A549 treated with CORT108297 at 1 μM for 4 hours (cell line): ENCODE measurements at places on chromosomes 16 and 17. TPM values are rescaled to one million over a fixed set of nuclear protein-coding genes. Genes with fewer than 3 reads are reported as not detected.

The DCTN5 gene
- 67.6 to 75.4 TPM (median 72.2 TPM) in 5 replicates for total RNA-seq

The MAF gene
- 0.13 to 0.84 TPM (median 0.55 TPM) in 5 replicates for total RNA-seq

The ST6GALNAC2 gene
- 0.31 to 0.87 TPM (median 0.51 TPM) in 5 replicates for total RNA-seq

The GP2 gene
- not detected in 5 replicates for total RNA-seq

The PTX4 gene
- total RNA-seq = not detected in 5 replicates

The RND2 gene
- 0.13 to 0.22 TPM (median 0.15 TPM) in 5 replicates for total RNA-seq

The SLFN12L gene
- 0.05 to 0.06 TPM in 2 of 5 replicates, not detected in the others for total RNA-seq

The DNAI2 gene
- total RNA-seq = 0.06 to 0.09 TPM in 2 of 5 replicates, not detected in the others

The RUNDC3A gene
- 0.55 to 1.3 TPM (median 0.57 TPM) in 5 replicates for total RNA-seq

The OR3A3 gene
- total RNA-seq = not detected in 5 replicates

The CFAP97D1 gene
- 0.02 TPM in 3 of 5 replicates, not detected in the others for total RNA-seq

The HIC1 gene
- 0.60 to 2.0 TPM (median 1.7 TPM) in 5 replicates for total RNA-seq

The ARL2BP gene
- total RNA-seq = 69.4 to 80.2 TPM (median 74.9 TPM) in 5 replicates

The MYCBPAP gene
- 0.53 to 1.0 TPM (median 0.69 TPM) in 5 replicates for total RNA-seq
